Stimulated activated naive CD8-positive, alpha-beta T cell treated with anti-CD3 and anti-CD28 coated beads, Interleukin-15, amount 100 ng/mL, for 72 hours (primary cell): ENCODE measurements at places on chromosomes 7 and 10.

GRCh38 chr7:101699399-101699798, 70.3 kb upstream of the MYL10 start:
- DNase-seq = no peak

GRCh38 chr10:110221721-110222261, 14.4 kb downstream of the MXI1 start:
- DNase-seq = peak; percentile 58

DNA sequence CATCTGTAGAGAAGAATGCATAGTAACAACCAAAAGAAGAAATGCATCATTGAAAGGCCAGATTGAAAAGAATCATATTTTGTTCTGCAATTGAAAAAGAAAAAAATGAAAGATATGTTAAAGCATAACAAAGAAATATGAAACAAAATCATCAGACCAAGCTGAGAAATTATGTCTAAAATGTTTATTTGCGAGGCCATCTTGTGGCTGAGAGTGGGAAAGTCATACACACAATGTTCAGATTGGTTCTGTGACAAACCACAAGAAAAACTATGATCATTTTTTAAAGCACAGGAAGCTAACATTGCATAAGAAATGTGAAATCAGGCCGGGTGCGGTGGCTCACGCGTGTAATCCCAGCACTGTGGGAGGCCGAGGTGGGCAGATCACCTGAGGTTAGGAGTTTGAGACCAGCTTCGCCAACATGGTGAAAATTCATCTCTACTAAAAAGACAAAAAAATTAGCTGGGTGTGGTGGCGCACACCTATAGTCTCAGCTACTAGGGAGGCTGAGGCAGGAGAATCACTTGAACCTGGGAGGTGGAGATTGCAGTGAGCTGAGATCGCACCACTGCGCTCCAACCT, 36.6 kb downstream of the ABCB5 start:
- no peak for DNase-seq

- no peak for DNase-seq
Measured at GRCh38 chr7:134366481-134366880, 49.8 kb upstream of the SLC35B4 start.

GRCh38 chr10:56181607-56182006, 179.5 kb downstream of the ZWINT start:
- DNase-seq = no peak

GRCh38 chr10:69883310-69884023, 81.8 kb downstream of the COL13A1 start:
- no peak for DNase-seq

DNA sequence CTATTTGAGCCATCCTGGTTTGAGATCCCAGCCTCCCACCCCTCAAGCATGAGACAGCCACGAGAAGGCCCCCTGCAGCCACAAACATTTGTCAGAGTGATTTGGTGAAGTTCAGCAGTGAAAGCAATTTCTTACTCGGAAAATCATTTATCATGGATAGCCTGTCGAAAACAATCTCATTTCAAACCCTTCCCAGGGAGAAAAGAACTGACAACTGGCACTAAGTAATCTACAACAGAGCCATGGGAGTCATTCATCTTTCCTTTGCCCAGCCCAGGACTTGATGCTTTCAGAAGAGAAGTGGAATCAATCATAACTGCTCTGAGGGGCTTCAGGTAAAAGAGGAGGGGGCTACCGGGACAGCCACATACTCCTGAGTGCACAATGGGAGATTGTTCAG, 411.2 kb downstream of the KCNMA1 start:
- DNase-seq = no peak

DNA sequence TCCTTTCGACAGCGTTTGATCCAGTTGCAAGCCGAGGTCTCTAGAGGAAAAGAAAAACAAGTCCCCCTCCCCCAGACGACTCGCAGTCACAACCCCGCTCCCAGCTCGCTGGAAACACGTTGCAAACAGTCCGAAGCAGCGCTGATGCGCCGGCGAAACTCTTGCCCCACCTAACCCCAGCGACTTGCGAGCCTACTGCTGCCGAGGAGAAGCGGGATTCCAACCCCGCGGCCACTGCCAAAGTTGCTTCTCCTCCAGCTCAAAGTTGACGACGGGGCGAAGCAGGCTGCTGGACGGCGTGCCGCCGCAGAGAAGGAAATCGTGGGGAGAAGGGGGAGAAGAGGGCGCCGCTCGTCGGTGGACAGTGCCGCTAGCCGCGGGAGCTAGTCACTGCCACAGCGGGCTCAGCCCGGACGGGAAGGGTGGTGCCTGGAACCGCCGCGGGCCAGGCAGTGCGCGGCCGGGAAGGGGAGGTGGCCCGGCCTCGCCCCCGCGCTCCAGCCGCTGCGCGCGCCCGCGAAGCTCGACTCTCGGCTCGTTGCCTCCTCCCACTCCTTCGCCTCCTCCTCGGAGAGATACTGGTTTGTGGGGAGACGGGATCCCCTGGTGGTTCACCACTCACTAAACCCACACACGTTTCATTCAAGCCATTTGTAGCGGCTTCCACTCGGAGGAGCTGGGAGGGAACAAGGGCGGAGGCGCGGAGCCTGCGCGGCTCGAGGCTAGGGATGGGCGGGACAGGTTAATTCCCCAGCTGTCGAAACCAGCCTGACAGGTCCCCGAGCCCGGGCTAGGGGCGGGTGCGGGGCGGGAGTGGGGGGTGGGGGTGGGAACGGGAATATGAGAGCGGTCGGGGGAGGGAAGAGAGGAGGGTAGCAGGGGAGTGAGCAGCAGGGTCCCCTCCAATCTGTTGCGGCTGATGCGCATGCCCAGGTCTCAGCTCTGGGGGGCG, at the start of gene GPR37:
Gene GPR37 (minus strand): TSS at position 392 of the 952 bp plus-strand sequence. CDS start 816 bp downstream, outside the sequence.
- peak; percentile 28 for DNase-seq
